T-helper 17 cell (primary cell): ENCODE measurements at places on chromosomes 5 and 9. TPM values are rescaled to one million over a fixed set of nuclear protein-coding genes. Genes with fewer than 3 reads are reported as not detected.

DNA sequence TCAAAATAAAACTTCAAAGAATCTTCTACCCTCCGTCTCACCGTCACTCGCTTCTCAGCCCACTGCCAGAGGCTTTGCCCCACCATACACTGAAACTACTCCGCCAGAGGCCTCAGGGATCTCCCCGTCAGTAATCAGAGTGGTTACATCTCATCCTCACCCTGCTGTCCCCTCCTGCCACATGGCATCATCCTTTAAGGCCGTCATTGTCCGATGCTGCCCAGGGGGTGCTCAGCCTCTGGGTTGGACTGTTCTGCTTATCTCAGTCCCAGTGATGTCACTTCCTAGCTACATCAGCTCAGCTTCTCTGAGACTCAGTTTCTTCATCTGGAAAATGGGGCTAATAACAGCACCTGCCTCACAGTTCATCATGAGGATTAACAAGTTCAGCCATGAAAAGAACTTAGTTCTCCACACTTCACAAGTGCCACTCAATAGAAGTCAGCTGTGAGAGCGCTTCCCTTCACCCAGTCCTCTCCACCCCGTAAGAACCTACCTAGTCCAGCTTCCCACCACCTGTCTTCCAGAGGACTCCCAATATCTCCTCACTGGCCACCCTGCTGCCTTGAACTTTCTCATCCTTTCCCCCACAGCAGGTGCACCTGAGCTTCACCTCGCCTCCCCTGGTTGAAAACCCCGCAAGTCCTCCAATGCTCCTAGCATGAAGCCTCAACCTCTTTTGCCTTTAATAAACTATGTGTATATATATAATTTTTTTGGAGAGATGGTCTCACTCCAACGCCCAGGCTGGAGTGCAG is 2.8 kb upstream of the IL3 start:
- peak; percentile 2 for DNase-seq
- H3K4me1 ChIP-seq: peaks cover 60% of the 10 kb centered on the region
- no peaks in the 10 kb centered on the region for H3K27me3 ChIP-seq

Gene SLIT3
- total RNA-seq: not detected

DNA sequence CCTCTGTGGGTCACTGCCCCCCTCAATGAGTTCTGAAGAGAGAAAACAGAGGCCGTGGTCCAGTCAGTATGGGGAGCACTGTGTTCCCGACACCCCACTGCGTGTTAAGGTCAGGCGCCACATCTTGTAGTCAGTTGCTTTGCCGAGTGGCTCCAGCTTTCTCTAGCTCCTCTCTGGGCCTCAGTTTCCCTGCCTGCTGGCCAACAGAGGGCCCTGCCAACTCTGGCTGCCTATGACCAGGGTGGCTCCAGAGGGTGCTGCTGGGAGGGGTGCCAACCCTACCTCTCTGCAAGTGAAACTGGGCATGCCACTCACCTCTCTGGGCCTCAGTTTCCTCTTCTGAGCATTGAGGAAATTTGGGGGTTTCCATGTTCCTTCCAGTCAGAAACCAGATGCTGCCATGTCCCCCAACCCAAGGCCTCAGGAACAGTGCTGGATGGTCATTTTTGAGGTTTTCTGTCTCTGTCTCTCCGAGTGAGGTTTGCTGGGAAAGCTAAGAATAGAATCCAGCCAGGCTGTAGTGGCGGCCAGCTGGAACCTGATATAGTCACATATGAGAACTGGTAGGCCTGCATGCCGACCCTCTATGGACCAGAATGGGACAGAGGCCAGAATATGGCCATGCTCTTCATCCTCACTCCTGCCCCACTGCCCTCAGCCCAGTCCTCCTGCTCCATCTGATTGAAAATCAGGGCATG is 132.1 kb downstream of the PHF2 start:
- DNase-seq: no peak
- H3K4me1 ChIP-seq: no peaks in the 10 kb centered on the region
- H3K36me3 ChIP-seq: no peaks in the 10 kb centered on the region
- H3K27me3 ChIP-seq: peaks cover 7% of the 10 kb centered on the region
- no peak overlapping the region for H3K27ac ChIP-seq
- H3K4me3 ChIP-seq: no peak overlapping the region

GRCh38 chr5:6785861-6786180 is 72.6 kb downstream of the TENT4A start:
- no peak for DNase-seq
- H3K27ac ChIP-seq: no peak overlapping the region
- H3K4me3 ChIP-seq: no peak overlapping the region
- peaks cover 56% of the 10 kb centered on the region for H3K27me3 ChIP-seq

Gene DIRAS2
- total RNA-seq: not detected

- H3K36me3 ChIP-seq: no peaks in the 10 kb centered on the region
- peaks cover 22% of the 10 kb centered on the region for H3K4me1 ChIP-seq
- no peak overlapping the region for H3K27ac ChIP-seq
- no peaks in the 10 kb centered on the region for H3K27me3 ChIP-seq
- DNase-seq: no peak
These were observed 28.6 kb downstream of the UGCG start for GRCh38 chr9:111925017-111925770.

DNA sequence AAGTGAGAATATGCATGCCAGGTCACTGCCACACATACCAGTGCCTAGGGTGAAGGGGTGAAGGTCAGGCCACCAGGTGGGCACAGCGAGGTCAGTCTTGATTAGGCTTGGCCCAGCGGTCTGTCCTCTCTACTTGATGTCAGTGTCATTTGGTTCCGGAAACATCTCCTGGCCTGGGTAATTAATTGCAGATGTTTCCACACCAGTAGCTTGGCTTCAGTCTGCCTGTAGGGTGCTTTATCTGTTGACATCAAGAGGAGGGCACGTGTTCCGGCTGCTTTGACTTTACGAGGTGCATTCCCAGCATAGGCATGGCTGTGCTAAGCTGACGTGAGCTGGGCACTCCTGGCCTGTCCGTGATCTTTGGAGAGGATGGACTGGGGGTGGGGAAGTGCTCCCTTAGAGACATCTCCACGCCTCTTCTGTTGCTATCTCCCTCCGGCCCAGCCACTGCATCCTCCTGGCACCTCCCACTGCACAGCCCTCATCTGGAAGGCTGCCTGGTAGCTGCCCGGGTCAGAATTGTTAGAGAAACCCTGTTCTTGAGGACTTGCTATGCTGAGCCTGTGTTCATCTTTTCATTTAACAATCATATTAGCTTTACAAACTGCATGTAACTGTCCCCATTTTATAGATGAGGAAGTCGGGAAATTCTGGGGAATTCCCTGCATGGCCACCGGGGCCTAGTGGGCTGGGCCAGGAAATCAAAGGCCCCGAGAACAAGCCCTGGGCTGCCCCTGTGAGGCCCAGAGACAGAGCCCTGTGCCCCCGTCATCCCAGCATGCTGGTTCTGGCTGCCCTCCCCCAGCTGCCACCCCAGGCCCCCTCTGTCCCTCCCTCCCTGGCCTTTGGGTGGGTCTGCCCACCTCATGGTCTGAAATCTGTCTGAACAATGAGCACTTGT is 29.1 kb downstream of the JADE2 start:
- peak; percentile 54 for DNase-seq
- peaks cover 43% of the 10 kb centered on the region for H3K4me1 ChIP-seq
- peak overlapping the region; percentile 98 for H3K27ac ChIP-seq
- H3K4me3 ChIP-seq: peak overlapping the region; percentile 82
- H3K36me3 ChIP-seq: peaks cover 7% of the 10 kb centered on the region
- no peaks in the 10 kb centered on the region for H3K27me3 ChIP-seq

GRCh38 chr9:98763986-98764745 is 32.2 kb downstream of the ANKS6 start:
- H3K27ac ChIP-seq: no peak overlapping the region
- H3K4me3 ChIP-seq: no peak overlapping the region
- DNase-seq: no peak

Gene C9orf152
- not detected for total RNA-seq

Gene BAAT
- not detected for total RNA-seq

DNA sequence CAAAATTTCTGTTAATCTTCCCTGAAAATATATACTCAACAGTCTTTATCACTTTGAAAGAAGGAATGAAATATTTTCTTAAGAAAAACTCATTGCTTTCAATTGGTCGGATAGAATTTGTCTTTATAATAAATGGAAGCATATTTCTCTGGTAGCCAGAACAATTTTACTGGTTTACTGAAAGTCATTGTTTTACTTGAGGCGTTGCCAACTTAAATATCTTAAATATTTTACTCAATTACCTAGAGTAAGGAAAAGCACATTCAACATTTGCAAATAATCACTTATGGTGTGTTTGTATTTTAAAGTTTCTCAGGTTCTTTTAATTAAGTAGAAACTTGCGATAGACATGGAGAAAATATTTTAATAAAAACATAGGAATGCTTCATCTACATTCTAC is 1181.7 kb downstream of the EFNA5 start:
- DNase-seq: no peak
- H3K27me3 ChIP-seq: no peaks in the 10 kb centered on the region
- no peak overlapping the region for H3K4me3 ChIP-seq
- no peaks in the 10 kb centered on the region for H3K4me1 ChIP-seq

GRCh38 chr5:151030379-151030778 is 10.0 kb downstream of the GPX3 start:
- peaks cover 21% of the 10 kb centered on the region for H3K36me3 ChIP-seq
- H3K27ac ChIP-seq: no peak overlapping the region
- no peak for DNase-seq
- H3K4me3 ChIP-seq: no peak overlapping the region

GRCh38 chr9:75803130-75803529 is 87.3 kb upstream of the PCSK5 start:
- DNase-seq: no peak
- H3K36me3 ChIP-seq: no peaks in the 10 kb centered on the region
- H3K27me3 ChIP-seq: peaks cover 29% of the 10 kb centered on the region
